ENCODE measurements at places on chromosomes 6 and 20.

DNA sequence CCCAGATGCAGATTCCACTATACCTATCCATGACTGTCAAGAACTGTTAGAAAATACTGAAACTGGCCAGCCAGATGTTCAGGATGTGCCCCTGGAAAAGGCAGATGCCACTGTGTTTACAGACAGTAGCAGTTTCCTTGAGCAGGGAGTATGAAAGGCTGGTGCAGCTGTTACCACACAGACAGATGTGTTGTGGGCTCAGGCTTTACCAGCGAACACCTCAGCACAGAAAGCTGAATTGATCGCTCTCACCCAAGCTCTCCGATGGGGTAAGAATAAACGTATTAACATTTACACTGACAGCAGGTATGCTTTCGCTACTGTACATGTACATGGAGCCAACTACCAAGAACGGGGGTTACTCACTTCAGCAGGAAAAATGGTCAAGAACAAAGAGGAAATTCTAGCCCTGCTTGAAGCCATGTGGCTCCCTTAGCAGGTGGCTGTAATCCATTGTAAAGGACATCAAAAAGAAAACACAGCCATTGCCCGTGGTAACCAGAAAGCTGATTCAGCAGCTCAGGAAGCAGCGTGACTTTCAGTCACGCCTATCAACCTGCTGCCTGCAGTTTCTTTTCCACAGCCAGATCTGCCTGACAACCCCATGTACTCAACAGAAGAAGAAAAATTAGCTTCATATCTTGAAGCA lies 459.7 kb upstream of the HTR1E start:
- DNase-seq: no peak

GRCh38 chr20:10639737-10640556 lies 33.9 kb downstream of the JAG1 start:
- no peak for DNase-seq

- peak; percentile 48 for DNase-seq
These were observed 227.9 kb upstream of the MARCKS start for GRCh38 chr6:113629256-113629655.

- DNase-seq: no peak
These were observed 227.4 kb downstream of the DLL1 start for GRCh38 chr6:170063431-170063830.

DNA sequence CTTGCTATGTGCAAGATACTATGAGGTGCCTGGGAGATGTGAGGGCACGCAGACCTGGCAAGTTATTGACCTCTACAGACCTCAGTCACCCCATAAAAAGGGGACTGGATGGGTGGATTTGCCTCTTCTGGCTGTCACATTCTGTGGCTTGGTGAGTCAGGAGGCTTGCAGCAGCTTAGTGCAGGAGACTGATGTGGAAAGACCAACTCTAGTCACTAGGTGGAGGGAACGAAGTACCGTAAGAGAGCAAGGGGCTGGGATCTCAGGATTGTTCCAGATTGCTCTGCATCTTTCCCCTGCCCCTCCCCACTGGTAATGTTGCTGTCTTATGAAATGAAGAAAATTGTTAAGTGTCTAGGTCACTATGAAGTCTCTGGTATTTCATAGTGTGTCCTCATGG lies 3.3 kb downstream of the MAPRE1 start:
- DNase-seq: peak; percentile 75

DNA sequence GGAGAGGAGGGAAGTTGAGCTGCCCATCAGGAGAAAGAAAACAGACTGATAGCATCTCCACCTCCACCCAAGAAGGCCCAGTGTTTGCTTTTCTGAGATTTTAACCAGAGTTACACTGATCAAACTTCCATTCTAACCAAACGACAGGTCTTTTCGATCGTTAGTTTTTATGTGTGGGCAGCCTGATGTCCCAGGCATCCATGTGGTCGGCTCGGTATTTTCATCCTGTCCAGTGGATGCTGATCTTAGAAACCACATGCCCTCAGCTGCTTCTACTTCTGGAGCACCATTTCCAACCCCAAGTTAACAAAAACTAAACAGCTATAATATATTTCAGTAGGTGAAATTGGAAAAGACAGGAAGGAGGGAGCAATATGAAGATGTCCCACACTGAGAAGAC lies 536.8 kb upstream of the JAG1 start:
- DNase-seq: no peak

DNA sequence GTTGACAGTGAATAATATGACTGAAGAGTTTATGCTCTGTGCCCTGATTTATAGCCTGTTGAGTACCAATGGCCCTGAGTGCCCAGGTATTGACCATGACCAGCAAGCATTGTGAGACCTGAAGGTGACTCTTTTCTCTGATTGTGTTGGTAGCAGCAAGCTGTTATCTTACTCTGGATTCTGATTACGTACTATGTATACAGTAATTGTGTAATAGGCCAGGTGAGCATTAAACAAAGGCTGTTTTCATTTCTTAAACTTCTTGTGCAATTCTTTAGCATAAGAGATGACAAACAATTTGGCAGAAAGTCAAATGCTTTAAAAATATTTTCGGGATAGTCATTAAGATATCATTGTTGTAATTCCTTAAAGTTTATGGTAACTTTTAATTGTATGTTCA lies 111.7 kb upstream of the PTPRK start:
- DNase-seq: no peak

DNA sequence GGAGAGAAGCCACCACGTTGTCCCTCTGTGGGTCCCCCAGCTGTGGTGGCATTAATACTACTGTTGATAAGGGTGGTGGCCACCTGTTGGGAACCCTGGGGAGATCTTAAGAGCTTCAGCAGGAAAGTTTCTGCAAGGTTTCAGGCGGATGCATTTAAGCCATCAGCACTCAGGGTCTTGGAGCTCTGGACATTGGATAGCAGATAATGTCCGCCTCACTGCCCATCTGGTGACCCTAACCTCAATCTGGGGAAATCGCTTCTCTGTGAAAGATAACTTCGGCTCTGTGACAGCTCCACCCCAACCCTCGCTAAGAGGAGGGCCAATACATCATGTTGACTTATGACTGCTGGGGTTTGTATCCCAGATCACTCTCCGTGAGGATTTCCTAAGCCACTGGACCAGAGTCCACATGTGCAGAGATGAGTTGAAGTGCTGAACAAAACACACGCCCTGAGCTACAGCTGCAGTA lies 92.9 kb downstream of the FOXC1 start:
- no peak for DNase-seq

DNA sequence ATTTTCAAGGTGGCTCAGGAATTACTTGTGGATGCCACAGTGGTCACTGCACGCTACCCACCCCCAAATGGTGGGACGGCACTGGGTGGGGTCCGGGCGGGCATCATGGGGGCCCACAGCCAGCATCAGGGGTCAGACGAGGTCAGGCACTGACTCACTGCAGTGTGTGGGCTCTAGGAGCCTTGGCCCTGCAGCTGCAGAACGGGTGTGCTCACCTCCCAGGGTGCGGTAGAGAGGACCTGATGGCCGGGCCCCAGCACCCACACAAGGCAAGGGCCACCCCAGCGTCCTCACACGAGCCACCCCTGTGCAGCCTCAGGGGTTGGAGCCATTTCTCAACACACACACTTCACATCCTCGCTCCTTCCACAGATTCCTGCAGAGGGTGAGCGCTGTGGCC lies 34.3 kb downstream of the KCNQ2 start:
- no peak for DNase-seq

- DNase-seq: no peak
These were observed 3.0 kb downstream of the LAMA4 start for GRCh38 chr6:112251171-112251875.

DNA sequence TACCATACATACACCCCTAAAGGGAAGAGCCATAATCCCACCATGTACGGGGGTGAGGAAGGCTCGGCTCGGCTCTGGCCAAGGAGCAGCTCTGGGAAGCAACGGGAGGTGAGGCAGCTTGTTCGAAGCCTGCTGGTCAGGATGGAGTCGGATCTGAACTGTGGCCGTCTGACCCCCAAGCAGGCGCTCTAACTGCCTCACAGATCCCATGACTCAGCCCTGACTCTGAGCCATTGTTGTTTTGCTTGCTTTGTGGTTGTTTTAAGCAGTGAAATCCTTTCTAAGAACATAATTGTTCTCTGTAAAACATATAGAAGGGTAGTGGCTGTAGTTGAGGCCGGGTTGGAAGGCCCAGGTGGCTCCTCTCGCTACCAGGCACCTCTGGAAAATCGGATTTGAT lies 10.9 kb downstream of the C6orf132 start:
- DNase-seq: no peak

GRCh38 chr20:31260326-31260932 lies 3.0 kb downstream of the DEFB115 start:
- no peak for DNase-seq

- no peak for DNase-seq
These were observed 151.0 kb downstream of the RCAN2 start for GRCh38 chr6:46340246-46340645.

GRCh38 chr6:48671505-48671904 lies 560.5 kb upstream of the PTCHD4 start:
- no peak for DNase-seq

- DNase-seq: peak; percentile 87
These were observed 1.0 kb downstream of the LOC128125822 start for GRCh38 chr6:63573076-63573898.

Measured in suppressor macrophage treated with lipopolysaccharide for 1 hour (primary cell).